Activated CD4-positive, alpha-beta T cell treated with anti-CD3 and anti-CD28 coated beads, Interleukin-2, amount 10 ng/mL, durations not matched to agents 24 days and 14 days (primary cell): ENCODE measurements at places on chromosomes 7 and 10. TPM values are rescaled to one million over a fixed set of nuclear protein-coding genes. Genes with fewer than 3 reads are reported as not detected.

UNC5B gene
- total RNA-seq: 0.02 and 0.14 TPM in 2 replicates

SMNDC1 gene
- total RNA-seq: 46.2 TPM in 2 replicates

PPP1R3C gene
- total RNA-seq: 0.14 and 0.21 TPM in 2 replicates

ATAD1 gene
- 54.1 and 55.5 TPM in 2 replicates for total RNA-seq

CYP26C1 gene
- total RNA-seq: 0.07 and 0.12 TPM in 2 replicates

FFAR4 gene
- total RNA-seq: not detected in 2 replicates

DNA sequence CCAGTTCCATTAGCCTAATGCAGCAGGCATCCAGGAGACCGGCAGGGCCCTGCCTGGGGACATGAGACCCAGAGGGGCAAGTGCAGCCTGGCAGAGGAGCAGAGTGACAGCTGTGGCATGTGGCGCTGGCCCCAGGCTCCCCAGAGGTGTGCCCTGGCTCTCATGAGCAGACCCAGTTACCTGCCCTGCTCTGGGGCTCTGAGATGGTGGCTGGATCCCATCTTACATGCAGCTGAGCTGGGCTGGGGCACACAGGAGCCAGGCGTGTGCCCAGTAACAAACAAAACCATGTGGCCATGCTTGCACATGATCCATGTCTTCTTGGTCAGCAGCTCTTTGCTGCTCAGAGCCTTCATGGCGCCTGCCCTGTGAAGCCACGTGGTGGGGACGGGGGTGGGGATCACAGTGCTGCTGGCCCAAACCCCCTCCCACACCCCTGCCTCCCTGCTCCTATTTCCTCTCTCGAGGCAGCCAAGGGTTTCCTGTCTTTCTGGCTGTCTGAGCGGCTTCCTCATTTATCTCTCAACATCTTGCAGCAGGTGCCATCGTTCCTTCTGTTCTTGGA lies 40.3 kb upstream of the GTF2I start:
- DNase-seq: peak; percentile 71
- peak overlapping the region; percentile 95 for H3K27ac ChIP-seq
- H3K36me3 ChIP-seq: no peaks in the 10 kb centered on the region

DNA sequence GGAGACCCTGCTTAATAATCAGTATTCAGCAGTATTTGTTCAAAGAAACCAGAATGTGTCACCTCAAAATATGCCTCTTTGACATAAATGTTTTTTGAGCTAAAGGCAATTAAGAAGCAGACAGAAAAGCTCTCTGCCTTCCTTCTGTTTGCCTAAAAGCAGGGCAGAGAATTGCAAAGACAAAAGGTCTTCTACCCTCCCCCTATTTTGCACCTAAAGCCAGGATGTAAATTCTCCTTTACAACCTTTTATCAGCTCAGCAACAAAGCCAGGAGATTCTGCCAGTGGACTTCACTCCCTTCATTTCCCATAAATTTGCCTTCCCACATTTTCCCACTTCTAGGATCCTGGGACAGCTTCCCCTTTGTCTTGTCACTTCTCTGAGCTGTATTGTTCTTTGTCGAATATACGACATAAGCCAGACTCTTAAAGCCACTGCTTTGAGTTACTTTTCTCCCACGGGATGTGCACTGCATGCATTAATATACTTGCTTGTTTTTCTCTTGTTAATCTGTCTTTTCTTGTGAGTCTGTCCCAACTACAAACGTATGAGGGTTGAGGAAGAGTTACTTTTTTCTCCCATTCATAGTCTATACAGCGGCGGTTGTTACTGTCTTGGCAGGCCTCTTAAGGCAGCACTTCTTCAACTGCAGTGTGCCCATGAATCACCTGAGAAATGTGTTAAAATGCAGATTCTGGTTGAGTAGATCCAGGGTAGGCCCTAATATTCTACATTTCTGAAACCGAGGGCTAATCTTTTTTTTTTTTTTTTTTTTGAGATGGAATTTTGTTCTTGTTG lies 48.2 kb downstream of the ST8SIA6 start:
- H3K27me3 ChIP-seq: peaks cover 12% of the 10 kb centered on the region
- no peak overlapping the region for H3K4me3 ChIP-seq
- no peak for DNase-seq
- H3K4me1 ChIP-seq: peaks cover 12% of the 10 kb centered on the region

DNA sequence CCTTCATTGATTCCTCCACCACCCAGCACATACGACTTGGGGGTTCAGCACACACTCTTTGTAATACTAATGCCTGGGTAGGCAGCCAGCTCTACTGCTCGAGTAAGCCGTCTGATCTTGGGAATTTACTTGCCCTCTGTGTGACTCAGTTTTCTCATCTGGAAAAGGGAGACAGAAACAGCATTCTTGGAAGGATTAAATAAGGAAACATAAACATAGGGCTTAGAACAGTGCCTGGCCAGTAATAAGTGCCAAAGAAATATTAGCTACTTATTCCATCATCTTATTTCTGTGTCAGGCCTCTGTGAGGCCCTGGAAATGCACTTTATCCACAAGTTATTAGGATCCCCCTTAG lies 130.1 kb downstream of the TNS3 start:
- DNase-seq: no peak
- H3K4me3 ChIP-seq: no peak overlapping the region
- no peaks in the 10 kb centered on the region for H3K27me3 ChIP-seq

DNA sequence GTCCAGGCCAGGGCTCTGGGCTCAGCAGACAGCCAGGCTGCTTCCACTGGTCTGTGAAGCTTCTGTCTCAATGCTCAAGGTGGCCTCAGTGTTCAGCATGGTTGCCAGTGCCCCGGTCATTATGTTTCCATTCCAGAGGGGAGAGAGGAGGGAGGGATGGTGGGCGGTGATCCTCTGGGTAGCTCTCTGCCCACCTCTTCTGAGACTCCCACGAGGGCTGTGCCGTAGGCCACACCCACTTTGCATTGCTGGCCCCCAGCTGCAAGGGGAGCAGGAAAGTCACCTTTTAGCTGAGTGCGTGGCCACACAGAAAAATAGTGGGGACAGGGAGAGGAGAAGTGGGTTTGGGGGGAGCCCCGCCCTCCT lies 42.5 kb downstream of the FOXK1 start:
- H3K27me3 ChIP-seq: no peaks in the 10 kb centered on the region
- H3K4me3 ChIP-seq: peak overlapping the region; percentile 82

DNA sequence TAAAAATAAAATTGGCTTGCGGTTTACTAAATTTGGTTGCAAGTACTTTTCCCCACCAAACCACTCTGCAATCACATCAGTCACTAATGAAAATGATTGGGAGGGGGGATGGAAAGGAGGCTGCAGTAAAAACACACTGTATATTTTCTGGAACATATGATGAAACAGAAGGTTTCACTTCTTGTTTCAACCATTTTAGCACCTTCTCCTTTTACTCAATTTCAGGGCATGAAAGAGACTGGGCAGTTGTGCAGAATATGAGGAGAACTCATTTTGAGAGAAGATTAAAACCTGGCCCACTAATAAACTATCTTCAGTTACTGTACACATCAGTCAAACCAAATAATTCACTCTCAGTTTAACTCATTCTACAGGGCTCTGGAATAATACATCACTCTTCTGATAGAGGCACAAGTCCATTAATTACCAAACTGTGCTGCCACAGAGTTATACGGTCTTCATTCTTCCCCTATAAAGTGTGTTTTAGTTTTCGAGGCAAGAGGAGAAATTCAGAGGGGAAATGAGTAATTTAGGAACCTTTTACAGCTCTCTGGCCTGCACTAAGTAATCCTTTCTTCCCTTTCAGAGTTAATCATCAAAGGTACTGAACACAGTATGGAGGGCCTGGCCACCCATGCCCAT lies 25.5 kb downstream of the JAZF1 start:
- no peaks in the 10 kb centered on the region for H3K36me3 ChIP-seq
- H3K27me3 ChIP-seq: peaks cover 11% of the 10 kb centered on the region
- H3K27ac ChIP-seq: peak overlapping the region; percentile 83
- H3K4me1 ChIP-seq: peaks cover 37% of the 10 kb centered on the region
- peak overlapping the region; percentile 34 for H3K4me3 ChIP-seq

GRCh38 chr10:42809676-42810075 lies 27.1 kb downstream of the BMS1 start:
- H3K27ac ChIP-seq: no peak overlapping the region
- H3K27me3 ChIP-seq: no peaks in the 10 kb centered on the region
- H3K36me3 ChIP-seq: peaks cover 77% of the 10 kb centered on the region
- H3K4me1 ChIP-seq: peaks cover 9% of the 10 kb centered on the region
- DNase-seq: no peak

DNA sequence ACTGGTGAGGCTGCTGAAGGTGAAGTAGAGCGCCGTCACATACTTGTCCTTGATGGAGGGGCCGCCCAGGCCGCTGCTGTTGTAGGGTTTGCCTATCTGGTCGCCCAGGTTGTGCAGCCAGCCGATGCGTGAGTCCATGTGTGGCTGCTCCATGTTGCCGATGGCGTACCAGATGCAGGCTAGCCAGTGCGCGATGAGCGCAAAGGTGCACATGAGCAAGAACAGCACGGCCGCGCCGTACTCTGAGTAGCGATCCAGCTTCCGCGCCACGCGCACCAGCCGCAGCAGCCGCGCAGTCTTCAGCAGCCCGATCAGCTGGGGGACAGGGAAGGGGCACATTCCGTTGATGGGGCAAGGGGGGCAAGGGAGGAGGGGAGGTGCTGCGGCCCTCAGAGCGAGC lies 26.6 kb downstream of the KCNH2 start:
- H3K27ac ChIP-seq: no peak overlapping the region
- no peak for DNase-seq
- H3K4me3 ChIP-seq: no peak overlapping the region
- H3K27me3 ChIP-seq: peaks cover 14% of the 10 kb centered on the region

GRCh38 chr10:672203-672602 lies 17.3 kb downstream of the DIP2C start:
- DNase-seq: no peak
- H3K36me3 ChIP-seq: no peaks in the 10 kb centered on the region
- peaks cover 3% of the 10 kb centered on the region for H3K4me1 ChIP-seq
- H3K27ac ChIP-seq: no peak overlapping the region
